ENCODE measurements at places on chromosomes 12 and 14.

GRCh38 chr12:107557026-107557425 is 128.6 kb upstream of the PWP1 start:
- no peak for DNase-seq

DNA sequence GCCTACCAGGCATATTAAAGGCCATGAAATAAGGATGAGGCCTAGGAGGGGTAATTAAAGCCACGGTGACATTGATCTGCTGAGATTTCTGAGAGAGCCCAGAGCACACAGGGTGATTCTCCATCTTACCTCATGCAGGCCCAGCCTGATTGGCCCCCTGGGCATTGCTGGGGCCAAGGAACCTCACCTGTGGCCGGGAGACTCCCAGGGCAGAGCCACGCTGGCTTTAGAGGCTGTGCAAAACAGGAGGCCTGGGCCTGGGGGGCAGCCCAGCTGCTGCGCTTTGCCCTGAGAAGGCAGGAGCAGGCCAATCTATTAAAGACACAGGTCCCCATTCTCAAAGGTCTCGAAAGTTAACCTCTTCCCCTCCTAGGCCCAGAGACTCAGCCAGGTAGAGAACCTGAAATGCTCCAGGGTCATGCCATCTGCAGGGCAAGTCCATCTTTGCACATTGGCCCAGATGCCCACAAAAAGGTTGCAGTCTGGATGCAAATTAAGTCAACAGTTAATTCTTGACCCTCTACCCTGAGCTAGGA is 1099.7 kb downstream of the BCL11B start:
- DNase-seq = no peak

DNA sequence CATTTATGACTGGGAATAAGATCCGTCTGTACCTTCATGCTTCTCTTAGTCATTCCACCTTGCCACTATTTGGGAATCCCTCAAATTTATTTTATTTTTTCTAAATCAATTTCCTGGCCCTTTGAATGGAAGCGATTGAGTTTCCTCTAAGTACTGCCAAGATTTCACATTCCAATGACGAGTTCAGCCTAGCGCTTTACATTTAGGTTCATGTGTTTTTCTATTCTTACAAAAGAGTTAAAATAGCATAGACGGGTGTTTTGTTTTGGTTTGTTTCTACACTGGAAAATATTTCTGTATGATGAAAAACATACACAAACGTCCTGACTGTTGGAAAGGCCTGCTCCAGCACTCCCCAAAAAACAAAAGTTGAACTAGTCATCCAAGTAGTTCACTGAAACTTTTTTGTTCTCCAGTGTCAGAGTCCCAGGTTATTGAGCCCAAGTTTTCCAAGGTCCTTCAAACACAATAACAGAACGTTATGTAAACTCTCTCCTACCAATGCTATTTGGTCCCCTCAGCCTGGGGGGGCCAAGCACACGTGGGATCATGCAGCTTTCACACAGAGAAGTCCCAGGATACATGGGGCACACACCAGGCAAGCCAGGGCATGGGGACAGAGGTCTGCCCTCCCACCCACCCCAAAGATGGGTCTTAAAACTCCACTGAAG is 74.8 kb upstream of the FOXN3 start:
- no peak for DNase-seq

DNA sequence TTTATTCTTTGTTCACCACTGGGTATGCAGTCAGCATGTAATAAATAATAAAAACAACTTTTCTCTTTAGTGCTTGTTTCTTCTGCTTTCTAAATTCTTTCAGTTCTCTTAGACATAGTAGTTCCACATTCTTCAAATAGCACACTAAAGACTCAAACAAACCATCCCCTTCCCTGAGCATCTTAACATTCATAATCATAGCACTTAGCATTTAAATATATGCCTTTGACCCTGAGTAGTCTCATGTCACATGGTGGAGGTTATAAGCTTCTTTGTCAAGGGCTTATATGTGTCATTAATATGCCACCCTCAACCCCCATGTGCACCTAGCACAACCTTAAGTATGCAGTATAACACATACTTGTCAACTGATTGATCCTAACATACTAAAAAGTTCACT is 212.7 kb downstream of the PHLDA1 start:
- no peak for DNase-seq

GRCh38 chr12:29566441-29566840 is 69.0 kb upstream of the OVCH1 start:
- no peak for DNase-seq
